ENCODE measurements at places on chromosomes 5 and 9. TPM values are rescaled to one million over a fixed set of nuclear protein-coding genes. Genes with fewer than 3 reads are reported as not detected.

DNA sequence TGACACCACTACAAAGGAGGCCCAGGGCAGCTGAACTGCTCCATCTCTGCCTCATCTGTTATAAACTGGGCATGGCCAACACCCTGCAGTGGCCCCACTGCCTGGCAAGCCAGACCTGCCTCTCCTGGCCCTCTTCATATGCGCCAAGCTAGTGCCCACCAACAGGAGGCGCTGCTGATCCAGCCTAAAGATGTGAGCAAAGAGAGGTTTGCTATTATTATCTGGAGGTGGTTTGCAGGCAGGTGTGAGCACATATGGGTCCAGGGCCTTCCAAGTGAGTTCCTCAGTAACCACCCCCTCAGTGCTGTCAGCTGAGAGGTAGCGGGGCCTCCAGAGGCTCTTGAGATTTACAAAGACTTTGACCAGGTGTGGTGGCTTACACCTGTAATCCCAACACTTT, 232.2 kb downstream of the SYK start:
- DNase-seq: no peak

GRCh38 chr9:7988644-7989280, 189.2 kb upstream of the DMAC1 start:
- DNase-seq: no peak

FYB1 gene
- polyA plus RNA-seq: 2.4 TPM

DNA sequence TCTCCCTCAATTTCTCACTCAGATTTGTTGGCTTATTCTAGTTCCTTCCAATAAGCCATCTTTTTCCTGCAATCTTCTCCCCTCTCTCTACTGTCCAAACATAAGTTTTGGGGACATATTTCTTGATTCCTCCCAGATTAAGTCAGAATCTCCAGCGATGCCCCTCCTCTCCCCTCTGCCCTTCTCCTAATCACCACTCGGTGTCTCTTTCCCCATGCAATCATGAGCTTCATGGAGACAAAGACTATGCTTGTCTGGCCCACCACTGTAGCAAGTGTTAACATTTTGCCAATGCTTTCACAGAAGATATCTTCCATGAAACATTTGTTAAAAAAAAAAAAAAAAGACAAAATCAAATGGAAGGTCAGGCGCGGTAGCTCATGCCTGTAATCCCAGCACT, 42.4 kb downstream of the PDE6A start:
- DNase-seq: no peak

DNA sequence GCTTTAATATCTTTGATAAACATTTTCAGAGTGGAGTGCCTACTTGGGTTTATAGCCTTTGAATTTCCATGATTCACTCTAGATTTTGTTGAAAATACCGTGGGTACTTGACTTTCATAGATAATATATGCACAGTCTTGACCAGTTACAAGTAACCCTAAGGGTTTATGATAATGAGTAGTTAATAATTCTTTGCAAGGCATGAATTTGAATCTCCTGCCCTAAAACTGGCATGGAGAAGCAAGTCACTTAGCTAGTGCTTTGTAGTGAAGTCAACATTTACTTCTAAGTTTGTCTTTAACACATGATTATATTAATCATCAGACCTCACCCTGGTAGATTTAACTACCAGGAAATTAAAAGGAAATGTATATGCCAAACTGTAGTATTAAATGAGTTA, 115.8 kb downstream of the CWC27 start:
- no peak for DNase-seq

PIP5K1B gene
- polyA plus RNA-seq: 1.3 TPM

TMEFF1 gene
- 1.3 TPM for polyA plus RNA-seq
